ENCODE measurements at places on chromosomes 2 and 18.

- no peak for DNase-seq
These were observed 105.5 kb downstream of the ZEB2 start for GRCh38 chr2:144414324-144414845.

GRCh38 chr18:74310411-74310810, 5.2 kb upstream of the C18orf63 start:
- no peak for DNase-seq

DNA sequence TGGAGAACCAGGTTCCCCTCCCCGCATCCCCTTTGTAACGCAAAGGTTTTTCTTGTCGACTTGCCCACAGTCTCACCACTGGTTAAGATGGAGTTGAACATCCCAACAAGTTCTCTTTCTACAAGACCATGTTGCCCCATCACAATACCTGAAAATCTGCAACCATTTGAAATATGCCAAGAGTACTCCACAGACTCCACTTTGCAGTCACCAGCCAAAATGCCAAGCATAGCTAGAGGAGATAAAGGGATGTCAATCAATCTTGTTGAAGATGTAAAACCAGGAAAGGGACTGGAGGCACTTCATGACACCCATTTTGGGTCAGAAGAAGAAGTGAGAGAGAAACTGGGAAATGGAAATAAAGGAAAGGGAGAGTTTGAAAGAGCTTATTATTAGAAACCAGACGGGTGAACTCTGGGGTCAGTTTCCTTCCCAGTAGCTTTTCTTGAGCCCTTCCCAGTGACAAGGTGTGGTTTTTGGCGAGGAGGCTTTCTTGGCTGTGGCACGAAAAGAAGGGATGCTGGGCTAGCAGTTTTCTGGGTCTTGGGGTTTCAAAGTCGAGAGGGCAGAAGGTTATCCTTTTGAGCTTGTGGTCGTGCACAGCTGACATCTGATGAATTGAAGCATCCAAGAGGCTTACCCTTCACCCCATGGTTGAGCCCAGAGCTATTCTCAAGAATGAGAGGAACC, 79.3 kb downstream of the ACAA2 start:
- DNase-seq: no peak

- DNase-seq: no peak
These were observed 97.9 kb downstream of the BAZ2B start for GRCh38 chr2:159518321-159519005.

GRCh38 chr18:58674863-58675472, 3.7 kb downstream of the MALT1 start:
- no peak for DNase-seq

- no peak for DNase-seq
These were observed 90.7 kb upstream of the KLHL29 start for GRCh38 chr2:23294238-23294637.

DNA sequence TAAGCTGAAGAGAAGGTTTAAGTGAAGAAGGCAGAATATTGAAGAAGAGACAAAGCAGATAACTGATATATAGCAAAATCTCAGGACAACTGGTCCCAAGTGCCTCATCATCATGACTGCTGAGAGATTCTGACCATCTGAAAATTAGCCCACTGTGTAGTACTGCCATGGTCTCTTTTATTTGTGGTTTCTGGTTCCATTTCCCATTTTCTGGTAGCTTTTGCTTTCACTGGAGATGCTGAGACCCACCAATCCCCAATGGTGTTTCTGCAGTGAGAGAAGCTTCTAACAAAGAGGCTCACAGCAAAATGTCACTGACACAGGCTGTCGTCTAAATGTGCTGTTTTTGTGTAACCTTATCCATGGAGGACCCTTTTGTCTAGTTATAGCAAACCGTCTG, 79.5 kb downstream of the TMEM163 start:
- no peak for DNase-seq

DNA sequence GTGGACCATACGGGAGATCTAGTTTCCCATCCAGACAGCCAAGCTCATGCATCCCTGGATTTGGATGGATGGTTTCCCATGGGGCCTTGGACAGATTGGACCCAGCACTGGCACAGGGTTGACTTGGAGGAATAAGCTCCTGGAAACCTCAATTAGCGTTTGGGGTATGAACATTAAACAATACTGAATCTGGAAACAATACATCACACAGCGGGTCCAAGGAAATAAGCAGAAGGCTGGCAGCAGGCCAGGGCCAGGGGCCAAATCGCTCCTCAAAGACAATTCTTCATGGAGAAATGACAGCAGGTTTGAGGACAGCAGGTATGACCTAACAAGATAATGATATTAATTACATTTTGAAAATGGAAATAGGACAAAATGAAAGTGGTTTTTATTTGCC, 540.6 kb downstream of the RIT2 start:
- no peak for DNase-seq

GRCh38 chr2:20999906-21000645, 43.8 kb downstream of the APOB start:
- DNase-seq: no peak

DNA sequence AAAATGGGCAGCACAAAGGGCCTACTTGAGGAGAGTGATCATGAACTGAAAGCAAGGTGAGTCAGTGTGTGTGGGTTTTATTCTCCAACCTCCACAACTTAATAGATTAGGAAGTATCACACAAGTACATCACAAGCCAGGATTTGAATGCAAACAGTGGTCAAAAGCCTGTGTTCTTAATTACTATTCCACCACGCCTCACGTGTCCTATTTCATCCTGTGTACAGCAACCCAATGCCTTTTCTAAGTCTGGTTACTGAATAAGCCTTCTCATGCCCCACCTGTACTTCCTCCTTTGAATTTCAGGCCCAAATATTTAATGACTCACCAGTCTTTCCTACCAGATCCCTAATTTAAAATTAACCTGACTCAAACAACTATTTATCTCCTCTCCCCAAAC, 755.7 kb upstream of the SLC8A1 start:
- DNase-seq: no peak

All from activated T-helper 1 cell treated with Interleukin-2 at 50 U/mL for 16 hours (primary cell).